Stimulated activated CD8-positive, alpha-beta memory T cell treated with anti-CD3 and anti-CD28 coated beads, Interleukin-2, amount 100 ng/mL, for 48 hours (primary cell): ENCODE measurements at places on chromosomes 5 and 9.

GRCh38 chr5:58369513-58370190, 90.2 kb downstream of the PLK2 start:
- DNase-seq = no peak

GRCh38 chr5:150595466-150596031, 44.9 kb upstream of the SYNPO start:
- DNase-seq = no peak

DNA sequence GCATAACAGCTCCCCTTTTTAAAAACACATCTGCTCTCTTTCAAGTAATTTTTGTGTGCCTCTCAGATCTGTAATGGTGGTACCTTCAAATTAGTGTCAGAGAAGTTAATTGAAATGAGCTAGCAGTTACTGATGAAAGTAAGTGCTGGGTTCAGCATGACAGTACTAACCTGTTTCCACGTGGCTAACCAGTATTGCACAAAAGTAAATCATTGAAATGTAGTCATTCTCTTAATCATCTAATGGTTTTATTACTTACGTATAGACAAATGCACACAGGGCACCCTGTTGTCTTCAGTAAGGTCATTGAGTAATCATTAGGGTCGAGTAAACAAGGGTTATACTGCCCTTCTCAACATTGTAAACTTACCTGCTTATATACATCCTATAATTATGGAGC, 157.8 kb upstream of the PRR16 start:
- DNase-seq = no peak

DNA sequence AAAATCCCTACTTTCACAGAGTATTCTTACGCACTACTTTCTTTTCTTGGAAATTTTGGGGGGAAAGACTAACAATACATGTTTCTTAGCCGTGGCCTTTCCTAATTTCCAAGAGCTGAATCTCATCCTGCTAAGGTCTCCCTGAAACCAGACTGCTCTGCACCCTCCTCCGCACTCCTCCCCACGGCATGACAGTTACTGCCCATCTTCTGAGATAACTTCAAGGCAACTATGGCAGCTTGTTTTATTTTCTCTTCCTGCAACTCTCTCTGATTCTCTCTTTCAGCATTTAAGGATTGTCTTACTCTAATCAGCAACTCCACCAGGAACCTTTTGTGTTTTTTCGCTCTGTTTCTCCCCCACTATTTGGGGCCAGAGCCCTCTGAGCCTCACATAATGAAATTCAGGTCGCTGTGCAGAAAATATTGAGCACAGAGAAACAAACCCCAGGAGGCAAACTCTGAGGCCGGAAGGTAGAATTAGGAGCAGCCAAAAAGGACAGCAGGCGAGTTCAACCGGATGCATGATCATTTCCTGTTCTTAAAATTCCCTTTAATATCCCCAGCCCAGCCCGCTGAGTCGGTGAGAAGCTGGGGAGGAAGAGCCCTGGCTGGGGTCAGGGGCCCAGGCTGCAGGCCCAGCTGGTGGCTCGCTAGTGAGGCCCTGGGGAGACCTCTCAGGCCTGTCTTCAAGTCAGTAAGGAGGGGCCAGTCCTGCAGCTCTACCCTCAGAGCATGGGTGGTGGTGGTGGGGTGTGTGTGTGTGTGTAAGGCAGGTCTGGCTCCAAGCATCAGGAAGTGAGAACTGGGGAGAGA, 213.6 kb upstream of the S1PR3 start:
- DNase-seq = no peak

DNA sequence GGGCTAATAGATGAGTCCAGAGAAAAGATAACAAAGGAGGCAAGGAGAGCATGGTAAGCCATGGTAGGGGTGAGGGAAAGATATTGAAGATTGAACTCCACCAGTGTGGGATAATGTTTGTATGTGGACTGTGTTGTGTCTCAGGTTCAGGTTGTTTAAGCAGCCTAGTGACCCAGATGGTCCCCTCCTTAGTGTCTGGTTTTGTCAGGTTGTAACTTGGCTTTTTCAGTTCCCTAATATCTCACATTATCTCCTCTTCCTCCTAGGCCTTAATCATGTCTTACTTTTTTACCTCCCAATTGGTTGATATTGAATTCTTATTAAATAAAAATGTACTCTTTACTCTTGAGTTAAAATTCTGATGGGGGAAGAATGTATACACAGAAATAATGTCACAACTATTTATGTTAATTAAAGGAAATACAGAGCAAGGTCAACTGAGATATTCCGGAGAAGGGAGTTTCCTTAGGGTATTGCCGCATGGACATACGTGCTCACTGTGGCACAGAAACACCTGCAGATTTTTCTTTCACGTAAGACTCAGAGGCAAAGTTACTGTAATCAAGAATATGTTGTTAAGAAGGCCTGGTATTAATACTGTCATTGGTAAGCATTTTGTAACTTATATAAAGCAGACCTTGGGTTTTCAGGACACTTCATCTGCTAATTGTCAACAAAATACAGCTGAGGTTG, 23.4 kb upstream of the SH3GL2 start:
- DNase-seq = no peak

DNA sequence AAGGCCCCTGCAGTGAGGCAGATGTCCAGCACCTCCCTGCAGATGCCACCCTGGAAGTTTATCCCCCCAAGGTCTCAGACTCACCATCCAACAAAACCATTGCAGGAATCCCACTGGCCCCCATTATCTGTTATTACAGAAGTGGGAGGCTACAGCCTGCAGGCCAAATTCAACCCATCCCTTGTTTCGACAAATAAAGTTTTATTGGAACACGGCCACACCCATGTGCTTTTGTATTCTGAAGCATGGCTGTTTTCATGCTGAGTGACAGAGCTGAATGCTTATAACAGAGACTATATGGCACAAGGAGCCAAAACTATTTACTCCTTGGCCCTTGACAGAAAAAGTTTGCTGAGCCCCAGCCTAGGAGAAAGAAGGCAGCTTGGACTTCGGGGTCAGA, 428.8 kb downstream of the CDK5RAP2 start:
- DNase-seq = no peak

GRCh38 chr5:142512043-142513042, 173.5 kb downstream of the FGF1 start:
- no peak for DNase-seq

DNA sequence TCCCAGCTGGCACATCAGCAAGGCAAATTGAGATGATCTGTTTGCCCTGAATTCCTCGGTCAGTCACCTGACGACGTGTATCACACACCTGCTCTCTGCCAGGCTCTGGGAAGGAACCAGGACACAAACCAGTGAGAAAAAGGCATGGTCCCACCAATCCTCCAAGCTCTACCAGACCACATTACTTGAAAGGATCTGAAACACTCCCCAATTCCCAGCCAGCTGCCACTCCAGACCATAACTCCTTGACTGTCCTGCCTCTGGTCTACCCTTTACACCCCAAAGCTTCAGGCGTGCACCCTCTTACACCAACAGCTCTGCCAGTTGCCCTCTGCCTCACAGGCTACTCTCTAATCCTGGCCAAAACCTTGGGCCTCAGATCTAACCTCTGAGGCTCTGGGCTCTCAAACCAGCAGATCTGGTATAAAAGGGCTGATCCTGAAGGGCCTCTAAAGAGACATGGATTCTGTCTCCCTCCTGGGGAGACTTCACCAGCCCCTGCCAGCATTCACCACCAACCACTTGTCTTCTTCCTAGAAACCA, 6.8 kb downstream of the MGAT1 start:
- no peak for DNase-seq

DNA sequence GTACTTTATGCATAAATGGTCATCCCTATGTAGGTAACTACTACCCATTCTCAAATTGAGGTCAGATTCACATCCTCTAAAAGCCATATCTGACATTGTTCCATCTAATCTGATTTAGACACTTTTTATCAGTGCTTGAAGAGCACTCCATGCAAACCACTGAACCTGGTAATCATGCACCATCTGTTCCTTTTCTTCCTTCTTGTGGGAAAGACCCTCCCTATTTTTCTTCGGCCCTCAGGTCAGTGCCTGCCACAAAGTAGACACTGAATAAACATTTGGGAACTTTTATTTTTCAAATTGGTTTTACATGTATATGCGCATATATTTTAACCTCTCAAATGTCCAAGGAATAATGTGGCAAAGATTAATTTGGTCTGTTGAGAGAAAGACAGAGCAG, 26.0 kb upstream of the PDE4D start:
- DNase-seq = no peak

DNA sequence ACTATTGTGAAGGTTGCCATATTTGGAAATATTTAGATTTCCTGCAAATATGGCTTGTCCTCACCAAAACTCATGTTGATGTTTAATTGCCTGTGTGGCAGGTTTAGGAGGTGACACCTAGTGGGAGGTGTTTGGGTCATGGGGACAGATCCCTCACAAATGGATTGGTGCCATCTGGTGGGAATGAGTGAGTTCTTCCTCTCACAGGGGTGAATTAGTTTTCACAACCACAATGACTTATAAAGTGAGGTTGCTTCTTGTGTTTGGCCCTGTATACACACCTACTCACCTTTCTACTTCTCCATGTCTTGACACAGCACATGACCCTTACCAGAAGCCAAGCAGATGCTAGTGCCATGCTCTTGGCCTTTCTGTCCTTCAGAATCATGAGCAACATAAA, 41.1 kb downstream of the ISOC1 start:
- no peak for DNase-seq

- no peak for DNase-seq
These were observed 597 bp upstream of the TMEM250 start for GRCh38 chr9:136119061-136119882.

DNA sequence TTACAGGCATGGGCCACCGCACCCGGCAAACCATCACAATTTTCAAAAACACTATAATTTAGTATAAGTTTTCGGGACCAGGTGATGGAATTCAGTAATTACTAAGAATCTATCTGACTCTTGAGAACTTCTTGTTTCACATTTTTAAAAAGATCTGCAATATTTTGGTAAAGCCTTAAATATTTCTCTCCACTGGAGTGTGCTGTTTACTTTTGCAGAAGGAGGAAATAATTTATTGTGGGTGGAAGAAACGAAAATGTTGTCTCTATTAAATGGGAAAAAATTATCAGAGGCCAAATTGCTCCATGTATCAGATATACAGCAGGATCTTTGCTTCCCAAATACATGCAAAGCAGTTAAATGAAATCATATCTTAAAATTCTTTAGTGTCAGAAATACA, 566.8 kb upstream of the CYLC2 start:
- DNase-seq = no peak

GRCh38 chr5:39202597-39203274, 16.6 kb downstream of the FYB1 start:
- DNase-seq = no peak
